ENCODE measurements at places on chromosomes 7 and 10. TPM values are rescaled to one million over a fixed set of nuclear protein-coding genes. Genes with fewer than 3 reads are reported as not detected.

PAX2 gene
- total RNA-seq: not detected

SLC18A3 gene
- total RNA-seq: 21.5 TPM

SEMA4G gene
- 46.9 TPM for total RNA-seq

IL6 gene
- total RNA-seq: not detected

COL28A1 gene
- total RNA-seq: 0.39 TPM

DNA sequence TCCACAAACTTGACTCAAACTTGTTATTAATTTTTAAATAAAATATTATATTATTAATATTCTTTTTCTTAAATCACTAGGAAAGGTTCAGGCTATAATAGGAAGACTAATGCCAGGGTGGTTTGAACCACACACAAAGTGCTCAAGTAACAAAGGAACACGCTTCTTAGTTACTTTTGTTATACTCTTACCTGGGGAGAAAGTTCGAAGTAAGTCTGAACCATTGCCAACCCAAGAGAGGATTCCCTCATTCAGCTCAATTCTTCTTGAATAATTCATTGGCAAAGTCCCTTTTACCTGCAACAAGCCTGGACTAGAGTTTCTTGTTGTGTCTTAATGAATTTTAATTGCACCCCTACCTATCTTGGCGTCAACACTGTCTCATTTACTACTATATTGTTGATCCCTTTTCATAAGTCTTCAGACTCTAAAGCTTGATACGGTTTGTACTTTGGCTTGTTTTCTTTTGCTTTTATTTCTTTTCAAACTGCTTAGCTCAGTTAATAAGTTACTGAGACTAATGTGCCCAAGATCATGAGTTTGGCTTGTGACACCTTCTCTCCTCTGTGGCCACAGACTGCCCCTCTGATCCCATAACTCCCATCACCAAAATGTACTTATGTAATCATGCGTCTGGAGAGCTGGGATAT, 10.2 kb upstream of the C10orf67 start:
- DNase-seq: no peak

DNA sequence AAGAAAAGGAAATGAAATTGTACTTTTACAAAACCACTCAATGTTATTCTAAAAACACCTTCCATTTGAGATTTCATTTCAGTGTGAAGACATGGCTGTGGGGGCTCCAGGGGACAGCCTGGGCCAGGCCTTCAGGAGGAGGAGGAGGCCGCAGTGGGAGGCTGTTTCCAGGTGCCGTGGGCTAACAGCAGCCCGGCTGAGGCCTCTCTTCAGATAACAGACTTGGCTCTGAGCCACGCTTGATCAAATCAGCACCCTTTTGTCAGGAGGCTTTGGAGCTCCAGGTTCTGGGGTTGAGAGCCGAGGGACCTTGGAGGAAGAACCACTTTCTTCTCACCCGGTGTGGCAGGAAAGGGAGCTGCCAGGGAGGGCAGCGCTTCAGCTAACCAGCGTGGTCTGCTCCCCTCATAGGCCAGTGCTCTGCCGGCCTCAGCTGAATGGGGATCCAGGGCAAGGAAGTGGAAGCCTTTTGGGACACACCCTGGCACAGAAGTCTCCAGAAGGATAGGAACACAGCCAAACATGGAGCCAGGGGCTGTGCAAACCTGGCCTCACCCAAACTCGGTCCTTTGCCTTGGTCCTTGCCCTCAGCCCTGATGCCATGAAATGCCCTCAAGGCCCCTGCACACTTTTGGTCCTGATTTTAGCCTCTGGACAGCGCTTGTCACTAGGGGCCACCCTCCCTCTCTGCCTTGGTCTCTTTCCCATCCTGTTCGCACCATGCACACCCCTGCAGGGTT, 23.5 kb upstream of the CHST15 start:
- no peak for DNase-seq

DNA sequence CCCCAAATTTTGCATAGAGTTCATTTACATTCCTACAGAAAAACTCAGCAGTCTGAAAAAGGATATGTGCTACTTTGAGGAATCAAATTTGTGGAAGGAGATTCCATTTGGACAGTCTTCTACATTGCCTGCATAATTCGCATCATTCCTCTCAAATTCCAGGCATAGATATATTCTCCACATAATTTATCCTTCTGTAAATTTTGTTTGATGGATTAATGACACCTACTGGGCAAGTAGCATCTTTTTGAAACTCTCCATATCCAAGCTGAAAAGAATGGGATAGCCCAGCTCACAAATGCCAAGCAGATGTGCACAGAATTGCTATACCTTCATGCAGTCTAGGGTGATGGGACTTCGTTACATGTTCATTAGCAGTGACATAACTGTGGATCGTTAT, 515.3 kb downstream of the AUTS2 start:
- no peak for DNase-seq

DNA sequence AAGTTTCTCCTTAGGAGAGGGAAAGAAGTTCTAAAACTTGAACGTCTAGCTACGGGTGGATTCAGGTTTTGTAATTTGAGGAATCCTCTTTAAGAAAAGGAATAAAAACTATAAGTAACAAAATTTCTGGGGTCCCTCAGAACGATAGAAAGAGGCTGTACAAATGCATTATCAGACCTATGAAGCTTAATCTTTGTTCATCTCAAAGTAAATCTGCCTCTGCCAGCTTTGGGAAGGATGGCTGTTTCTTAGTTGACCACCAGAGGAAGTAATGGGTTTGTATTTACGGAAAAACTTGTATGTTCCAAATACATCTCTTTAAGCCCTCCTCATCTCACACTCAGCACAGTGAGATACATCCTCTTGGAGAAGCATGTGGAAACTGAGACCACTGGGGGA, 864 bp downstream of the PSTK start:
- no peak for DNase-seq

GRCh38 chr10:98433881-98434732, 12.6 kb downstream of the HPS1 start:
- DNase-seq: no peak

DNA sequence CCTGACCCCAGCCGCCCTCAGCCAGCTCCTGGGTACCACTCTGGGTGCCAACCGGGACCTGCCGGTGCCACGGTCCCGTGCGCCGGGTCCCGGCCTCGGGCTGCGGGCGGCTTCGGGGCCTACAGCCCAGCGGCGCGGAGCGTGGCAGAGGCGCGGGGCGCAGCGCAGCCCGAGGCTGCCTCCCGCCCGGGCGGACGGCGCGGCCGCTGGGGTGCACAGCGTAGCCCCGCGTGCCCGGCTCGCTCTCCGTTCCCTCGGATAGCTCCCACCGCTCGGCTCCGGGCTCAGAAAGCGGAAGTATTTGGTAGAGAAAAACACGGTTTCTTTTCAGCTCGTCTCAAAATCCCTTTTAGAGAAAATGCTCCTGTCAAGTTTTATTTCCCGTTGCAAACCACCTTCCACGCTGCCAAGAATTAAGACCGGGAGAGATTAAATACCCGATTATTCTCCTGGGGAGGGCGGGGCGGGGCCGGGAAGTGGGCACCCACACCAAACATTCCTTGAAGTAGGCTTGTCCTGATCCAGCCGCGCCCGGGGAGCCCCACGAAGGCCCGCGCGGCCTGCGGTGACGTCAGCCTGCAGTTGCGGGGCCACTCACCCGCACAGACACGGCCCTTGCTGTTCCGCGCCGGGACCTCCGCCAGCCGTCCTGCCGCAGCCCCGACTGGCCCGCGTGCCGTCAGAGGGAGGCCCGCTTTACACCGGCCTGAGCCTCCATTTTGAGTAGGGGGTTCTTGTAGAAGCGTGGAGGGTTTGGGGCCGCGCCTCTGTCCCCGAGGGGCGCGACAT, 7.2 kb downstream of the HOXA13 start:
- DNase-seq: peak; percentile 25

GRCh38 chr10:24513155-24513554, 210.5 kb downstream of the ARHGAP21 start:
- peak; percentile 46 for DNase-seq

- DNase-seq: no peak
Observed at GRCh38 chr7:91600112-91600511, 280.4 kb downstream of the MTERF1 start.

DNA sequence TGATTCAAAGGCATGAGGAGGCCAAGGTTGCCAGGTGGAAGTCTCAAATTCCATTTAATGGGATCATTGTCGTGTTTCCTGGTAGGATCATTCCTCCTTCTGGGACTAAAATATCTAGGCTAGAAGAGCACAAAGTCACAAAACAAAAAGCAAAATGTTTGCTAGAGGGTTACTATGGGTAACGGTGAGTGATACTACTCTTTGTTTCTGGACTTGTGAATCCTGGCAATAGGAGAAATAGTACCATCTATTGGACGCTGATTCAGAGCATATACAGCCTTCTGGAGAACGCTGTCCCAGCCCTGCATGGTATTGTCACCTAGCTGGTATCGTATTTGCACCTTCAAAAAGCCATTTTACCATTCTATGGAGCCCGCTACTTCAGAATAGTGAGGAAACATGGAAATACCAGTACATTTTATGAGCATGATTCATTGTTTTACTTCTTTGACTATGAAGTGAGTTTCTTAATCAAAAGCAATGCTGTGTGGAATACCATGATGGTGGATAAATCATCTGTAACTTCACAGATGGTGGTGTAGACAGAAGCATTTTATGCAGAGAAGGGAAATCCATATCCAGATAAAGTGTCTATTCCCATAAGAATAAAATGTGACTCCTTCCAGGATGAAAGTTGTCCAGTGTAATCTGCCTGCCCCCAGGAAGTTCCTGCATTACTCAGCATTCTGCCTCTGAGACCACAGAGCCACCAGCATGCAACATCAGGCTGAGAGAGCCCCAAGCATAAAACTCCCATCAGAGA, 361.0 kb downstream of the ETV1 start:
- DNase-seq: no peak

GRCh38 chr7:44189993-44190872, 994 bp upstream of the GCK start:
- no peak for DNase-seq

Measured in glutamatergic neuron (in vitro differentiated cells).